ENCODE measurements at places on chromosomes 7 and 10.

- DNase-seq, result no peak
These were observed 41.3 kb downstream of the INHBA start for GRCh38 chr7:41661596-41661995.

DNA sequence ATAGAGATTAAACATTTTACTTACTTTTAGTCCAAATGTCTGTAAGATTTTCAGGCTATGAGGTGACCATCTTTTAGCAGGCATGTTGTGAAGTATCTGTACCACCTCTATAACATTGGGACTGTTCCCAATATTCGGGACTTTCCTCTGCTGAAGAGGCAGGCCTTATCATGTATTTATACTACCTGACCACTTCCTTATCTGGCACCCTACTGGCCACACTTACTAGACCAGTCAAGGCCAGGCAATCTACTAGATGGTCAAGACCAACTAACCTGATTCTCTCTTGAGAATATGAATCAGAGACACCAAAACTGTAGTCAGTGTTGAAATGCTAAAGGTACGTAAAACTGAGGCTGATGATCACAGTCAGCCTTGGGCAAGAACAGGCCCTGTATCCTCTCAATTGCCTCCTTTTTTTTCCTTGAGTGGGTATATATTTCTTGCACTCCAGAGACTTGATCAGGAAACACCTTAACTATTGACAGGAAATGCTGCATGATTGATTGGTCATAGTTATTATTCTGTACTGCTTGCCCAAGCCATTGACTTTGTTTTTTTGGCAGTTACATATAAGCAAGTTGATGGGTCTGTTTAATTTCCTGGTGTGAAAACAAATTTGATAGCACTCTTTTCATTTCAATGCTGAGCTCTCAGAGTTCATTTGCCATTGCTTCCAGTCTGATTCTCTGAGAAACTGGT is 5.2 kb upstream of the PRKAR2B start:
- DNase-seq, result no peak

GRCh38 chr7:89887489-89887888 is 266.8 kb upstream of the STEAP1 start:
- no peak for DNase-seq

GRCh38 chr10:124143721-124144120 is 50.3 kb upstream of the CHST15 start:
- DNase-seq, result no peak

DNA sequence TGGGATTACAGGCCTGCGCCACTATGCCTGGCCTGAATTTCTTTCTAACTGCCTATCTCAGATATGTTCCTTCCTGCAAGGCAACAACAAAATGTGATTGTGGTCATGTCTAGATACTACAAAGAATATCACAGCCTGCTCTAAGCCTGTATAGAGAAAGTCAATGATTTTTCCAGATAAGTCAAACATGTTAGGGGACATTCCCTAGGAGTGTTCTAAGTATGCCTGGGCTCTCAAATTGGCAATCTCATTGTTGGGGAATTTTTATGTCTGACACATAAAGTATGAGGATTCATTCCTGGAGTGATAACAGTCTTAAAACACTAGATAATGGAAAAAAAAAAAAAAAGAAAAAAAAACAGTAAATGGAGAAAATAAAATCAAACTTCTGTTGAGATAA is 406.1 kb downstream of the GATA3 start:
- no peak for DNase-seq

DNA sequence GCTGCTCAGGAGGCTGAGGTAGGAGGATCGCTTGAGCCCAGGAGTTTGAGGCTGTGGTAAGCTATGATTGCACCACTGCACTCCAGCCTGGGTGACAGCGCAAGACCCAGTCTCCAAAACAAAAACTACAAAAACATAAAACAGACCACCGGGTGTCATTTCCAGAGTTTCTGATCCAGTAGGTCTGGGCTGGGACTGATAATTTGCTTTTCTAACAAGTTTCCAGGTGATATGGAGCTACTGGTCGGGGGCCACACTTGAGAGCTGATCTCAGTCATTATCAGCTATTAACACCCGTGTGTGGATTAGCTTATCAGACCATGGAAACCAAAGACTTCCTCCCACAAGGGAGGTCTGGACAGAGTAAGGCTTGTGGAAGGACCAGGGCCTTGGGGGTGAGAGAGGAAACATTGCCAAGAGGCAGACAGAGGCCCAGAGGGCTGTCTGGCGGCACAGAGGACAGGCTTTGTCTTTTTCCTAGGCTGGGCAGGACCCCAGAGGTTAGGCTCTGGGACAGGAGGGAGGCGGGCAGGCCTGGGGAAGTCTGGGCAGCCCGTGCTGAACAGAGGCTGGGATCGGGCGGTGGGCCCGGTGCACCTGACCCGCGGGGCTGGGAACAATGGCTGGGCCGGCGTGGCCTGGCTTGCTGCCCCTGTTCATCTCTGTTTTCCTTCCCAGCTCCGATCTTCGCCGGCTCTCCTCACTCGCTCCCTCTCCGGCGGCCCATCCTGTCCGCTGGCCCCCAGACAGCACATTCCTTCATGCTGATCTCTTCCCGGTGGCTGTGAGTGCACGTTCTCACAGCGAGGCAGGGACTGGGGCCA is 25.2 kb downstream of the TMEM270 start:
- DNase-seq, result no peak

DNA sequence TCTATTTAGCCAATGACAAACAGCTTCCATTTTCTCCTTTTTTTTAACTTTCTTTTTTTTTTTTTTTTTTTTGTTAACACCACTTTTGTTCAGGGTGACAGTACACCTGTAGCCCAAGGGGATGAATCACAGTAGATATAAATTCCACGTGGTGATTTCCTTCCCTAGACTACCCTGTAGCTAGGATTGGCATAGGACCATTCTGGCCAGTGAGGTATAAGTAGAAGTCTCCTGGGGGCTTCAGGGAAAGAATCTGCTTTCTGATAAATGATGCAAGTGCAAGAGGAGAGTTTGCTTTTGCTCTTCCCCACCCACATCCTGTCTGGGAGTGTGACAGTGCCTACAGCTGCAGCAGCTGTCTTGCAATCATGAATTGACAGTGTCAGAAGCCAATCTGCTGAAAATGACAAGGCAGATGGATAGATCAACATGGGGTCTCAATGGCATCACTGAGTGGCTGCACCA is 63.2 kb upstream of the TOMM7 start:
- DNase-seq, result no peak

DNA sequence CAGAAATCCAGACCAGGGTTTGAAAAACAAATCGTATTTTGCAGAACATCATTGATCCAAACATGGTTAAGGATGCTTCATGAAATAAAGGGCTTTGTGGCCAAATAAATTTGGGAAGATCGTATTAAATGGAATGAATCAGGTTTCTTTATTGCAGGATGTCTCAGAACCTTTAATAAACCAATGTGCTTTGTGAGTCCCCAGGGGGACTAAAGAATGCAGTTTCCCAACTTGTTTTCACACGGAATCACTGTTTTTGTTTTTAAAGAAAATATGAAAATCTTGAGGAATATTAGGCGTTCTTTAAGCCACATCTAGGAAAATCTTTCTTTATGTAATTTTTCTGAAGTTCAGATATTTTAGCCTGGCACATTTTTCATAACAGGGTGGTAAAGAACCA is 16.8 kb upstream of the CCDC172 start:
- no peak for DNase-seq

- DNase-seq, result no peak
These were observed 15.8 kb downstream of the SCD start for GRCh38 chr10:100362570-100363496.

All from NCI-H460 (cell line).